ENCODE measurements at places on chromosomes 3 and 15.

DNA sequence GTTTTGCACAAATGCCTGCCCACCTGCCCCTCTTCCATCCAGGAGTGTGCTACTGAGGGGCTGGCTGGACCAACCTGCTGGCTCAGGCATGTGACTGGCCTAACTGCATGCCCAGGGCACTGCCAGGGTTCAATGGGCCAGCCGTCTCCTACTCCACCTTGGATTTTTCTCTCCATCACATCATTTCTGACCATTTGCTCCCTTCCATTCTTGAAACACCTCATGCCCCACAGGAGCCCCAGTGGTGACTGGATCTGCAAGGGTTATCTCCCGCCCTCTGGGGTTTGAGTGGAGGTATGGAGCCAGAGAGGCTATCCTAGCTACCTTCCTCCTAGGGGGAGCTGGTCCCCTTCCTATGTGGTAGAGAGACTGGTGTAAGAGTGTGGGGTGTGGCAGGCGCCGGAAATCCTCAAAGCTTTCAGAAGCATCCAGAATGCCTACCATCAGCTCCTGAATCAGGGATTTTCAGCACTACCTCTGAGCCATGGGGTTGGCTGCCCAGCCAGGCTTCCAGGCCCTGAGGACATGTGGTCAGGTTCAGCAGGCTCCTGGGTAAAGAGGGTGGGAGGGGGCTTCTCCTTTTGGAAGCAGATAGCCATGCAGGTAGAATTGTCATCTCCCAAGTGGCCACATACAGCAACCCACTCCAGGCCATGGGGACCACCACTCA lies 2.9 kb upstream of the MANF start:
- DNase-seq, result no peak

DNA sequence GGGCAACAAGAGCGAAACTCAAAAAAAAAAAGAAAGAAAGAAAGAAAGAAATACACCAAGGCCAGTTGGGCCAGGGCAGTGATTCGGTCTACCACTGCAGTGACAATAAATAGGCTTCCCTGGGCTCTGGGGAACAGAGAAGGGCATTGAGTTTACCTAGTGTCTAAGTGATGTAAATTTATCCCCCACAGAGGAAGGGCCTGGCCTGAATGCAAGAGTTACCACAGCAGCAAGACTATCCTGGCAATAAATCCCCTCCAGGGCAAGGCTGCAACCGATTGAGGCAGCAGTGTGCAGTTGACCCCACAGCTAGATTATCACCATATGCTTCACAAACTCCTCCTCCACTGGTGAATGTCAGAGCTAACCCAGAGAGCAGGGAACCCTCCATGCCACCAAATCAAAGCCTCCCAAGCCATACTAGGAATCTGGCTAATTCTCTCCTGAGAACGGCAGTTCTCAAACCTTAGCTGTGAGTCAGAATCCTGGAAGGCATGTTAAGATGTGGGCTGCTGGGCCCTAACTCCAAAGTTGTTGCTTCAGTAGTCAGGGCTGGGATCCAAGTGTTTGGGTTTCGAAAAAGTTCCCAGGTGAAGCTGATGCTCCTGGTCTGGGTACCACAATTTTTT lies 64.3 kb upstream of the GATM start:
- DNase-seq, result no peak

- no peak for DNase-seq
These were observed 35.1 kb downstream of the CCDC54 start for GRCh38 chr3:107412376-107412775.

- DNase-seq, result no peak
These were observed 253.6 kb downstream of the UACA start for GRCh38 chr15:70509731-70510143.

GRCh38 chr3:94735354-94735753 lies 672.5 kb downstream of the NSUN3 start:
- no peak for DNase-seq

All from activated CD4-positive, alpha-beta T cell treated with anti-CD3 and anti-CD28 coated beads for 24 hours (primary cell).